Inflammatory macrophage (primary cell): ENCODE measurements at places on chromosomes 3 and 15.

DNA sequence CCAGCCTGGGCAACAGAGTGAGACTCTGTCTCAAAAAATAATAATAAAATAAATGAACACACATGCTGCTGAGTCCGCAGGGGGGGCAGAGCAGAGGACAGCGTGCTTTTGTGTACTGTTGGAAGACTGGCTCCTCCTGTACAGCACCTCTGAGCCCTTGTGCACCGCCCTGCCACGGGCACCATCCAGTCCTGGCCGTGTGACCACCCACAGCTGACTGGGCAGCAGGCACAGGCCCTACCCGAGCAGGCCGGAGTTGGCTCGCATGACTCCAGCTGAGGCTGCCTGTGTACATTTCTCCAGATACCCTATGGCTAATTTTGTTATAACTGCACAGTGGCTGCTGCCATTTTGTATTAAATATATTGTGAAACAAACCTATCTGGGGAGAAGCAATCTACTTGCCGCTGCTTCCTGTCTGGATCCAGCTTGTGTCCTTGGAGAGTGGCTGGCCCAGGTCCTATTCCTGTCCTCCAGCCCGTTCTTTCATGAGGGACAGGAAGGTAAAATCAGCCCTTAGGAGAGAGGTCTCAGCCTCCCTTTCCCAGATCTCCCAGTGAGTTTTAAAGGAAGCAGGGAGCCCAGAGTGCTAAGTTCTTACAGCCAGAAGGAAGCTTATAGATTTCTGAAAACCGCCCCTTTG lies 14.6 kb downstream of the IVD start:
- DNase-seq = no peak

GRCh38 chr3:41681479-41681878 lies 280.4 kb downstream of the ULK4 start:
- no peak for DNase-seq

GRCh38 chr3:155382396-155383042 lies 89.0 kb upstream of the STRIT1 start:
- peak; percentile 55 for DNase-seq

DNA sequence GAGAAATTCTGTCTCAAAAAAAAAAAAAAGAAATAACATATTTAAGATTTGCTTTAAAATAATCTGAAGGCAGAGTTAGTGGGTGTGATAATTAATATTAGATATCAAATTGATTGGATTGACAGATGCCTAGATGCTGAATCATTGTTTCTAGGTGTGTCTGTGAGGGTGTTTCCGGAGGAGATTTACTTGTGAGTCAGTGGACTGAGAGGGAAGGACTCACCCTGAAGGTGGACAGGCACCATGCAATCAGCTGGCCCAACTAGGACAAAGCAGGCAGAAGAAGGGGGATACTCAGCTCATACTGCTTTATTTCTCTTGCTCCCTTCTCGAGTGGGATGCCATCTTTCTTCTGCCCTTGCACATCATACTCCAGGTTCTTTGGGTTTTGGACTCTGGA lies 16.7 kb upstream of the RPL24 start:
- DNase-seq = no peak

GRCh38 chr15:26129852-26130251 lies 266.7 kb upstream of the ATP10A start:
- no peak for DNase-seq

GRCh38 chr3:122828281-122828680 lies 33.4 kb downstream of the SLC49A4 start:
- DNase-seq = no peak

DNA sequence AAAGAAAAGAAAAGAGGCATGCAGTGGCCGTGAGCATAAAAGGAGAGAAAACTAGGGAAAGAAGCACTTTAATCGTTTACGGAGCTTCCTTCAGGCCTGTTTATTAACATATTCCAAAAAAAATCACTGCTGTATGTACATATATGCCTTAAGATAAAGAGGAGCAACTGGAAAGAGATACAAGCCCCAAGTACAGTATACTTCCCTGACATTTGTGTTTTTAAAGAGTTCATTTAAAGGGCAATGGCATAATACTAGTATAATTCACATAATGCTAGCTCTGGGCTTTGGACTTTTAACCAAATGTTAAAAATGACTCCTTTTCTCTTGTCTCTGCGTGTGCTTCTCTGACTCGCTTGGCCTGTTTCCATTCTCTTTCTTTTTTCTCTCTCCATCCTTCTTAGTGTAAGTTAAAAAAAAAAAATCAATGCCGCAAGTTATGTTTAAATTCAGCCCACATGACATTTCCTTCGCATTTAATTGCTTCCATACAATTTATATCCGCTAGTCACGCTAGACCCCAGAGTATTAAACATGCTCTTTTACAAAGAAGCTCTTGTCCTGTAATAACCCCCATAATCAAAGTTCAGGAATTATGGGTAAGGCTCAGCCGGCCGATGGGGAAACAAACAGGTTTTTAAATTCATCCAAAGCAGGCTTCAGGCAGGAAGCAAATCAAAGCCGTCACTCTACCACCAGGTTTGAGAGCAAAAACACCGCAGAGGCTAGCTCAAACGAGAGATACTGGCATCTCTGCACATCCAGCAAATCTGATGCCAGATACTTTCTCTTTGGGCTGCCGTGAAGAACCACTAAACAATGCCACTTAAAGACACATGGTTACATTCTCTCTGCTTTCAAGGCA lies 19.4 kb downstream of the WWTR1 start:
- no peak for DNase-seq
